ENCODE measurements at places on chromosomes 7 and 10. TPM values are rescaled to one million over a fixed set of nuclear protein-coding genes. Genes with fewer than 3 reads are reported as not detected.

Gene SNX10
- total RNA-seq: 8.4 TPM

Gene TFEC
- 1.2 TPM for total RNA-seq

DNA sequence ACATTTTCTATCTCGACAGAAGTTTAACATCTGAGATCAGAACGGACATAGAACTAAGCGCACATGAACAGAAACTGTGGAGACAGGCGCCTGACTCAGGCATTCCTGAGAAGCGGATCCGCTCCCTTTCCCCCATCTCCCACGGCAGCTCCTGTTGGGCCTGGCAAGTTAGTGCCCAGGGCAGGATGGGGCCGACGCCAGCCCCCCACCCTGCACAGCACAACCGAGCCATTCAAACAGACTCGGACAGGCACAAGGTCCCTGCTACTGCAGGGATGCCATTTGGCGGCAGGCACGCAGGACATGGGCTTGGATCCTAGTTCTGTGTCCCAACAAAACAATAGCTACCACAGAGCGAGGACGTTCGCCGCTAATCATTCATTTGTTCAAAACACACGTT, 271.8 kb downstream of the USP6NL start:
- no peak overlapping the region for H3K4me3 ChIP-seq
- no peak overlapping the region for H3K27ac ChIP-seq
- H3K36me3 ChIP-seq: peaks cover 5% of the 10 kb centered on the region
- H3K27me3 ChIP-seq: no peaks in the 10 kb centered on the region
- no peak for DNase-seq

- H3K27ac ChIP-seq: no peak overlapping the region
- H3K27me3 ChIP-seq: no peaks in the 10 kb centered on the region
Measured at GRCh38 chr7:88091988-88092675, 127.7 kb downstream of the SRI start.

DNA sequence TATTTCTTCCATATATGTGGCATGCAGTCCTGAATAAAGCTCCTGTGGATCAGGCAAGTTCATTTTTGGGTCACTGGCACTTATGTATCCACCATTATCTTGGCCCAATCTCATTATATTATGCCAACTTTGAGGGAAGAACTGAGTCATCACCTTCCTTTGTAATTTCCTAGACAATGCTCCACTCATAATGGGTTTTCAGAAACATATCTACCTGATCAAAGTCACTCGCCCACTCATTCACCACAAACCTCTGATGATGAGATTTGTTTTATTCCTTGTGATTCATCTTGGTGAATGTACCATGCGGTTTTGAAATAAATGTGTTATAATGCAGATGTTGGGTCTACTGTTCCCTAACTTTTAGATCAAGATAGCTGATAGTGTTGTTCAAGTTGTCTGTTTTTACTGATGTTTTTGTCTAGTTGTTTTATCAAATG, 525.8 kb downstream of the KIF20B start:
- H3K4me3 ChIP-seq: no peak overlapping the region
- H3K4me1 ChIP-seq: no peaks in the 10 kb centered on the region
- H3K36me3 ChIP-seq: no peaks in the 10 kb centered on the region
- no peaks in the 10 kb centered on the region for H3K27me3 ChIP-seq
- no peak overlapping the region for H3K27ac ChIP-seq

DNA sequence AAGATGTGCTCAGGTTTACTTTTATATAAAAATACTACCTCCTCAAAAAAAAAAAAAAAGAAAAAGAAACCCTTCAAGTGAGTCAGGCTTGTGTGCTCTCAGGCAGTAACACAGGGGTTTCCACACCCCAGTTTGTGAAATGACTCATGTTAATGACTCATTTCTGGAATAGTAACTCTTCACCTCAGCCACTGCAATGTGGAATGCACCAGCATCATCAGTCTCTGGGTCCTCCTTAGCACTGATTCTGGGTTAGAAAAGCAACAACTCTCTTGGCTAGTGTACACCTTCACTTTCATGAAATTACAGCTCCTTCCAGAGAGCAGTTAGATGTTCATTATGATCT, 110.6 kb downstream of the EMX2 start:
- no peak overlapping the region for H3K27ac ChIP-seq
